ENCODE measurements at places on chromosomes 5 and 9. TPM values are rescaled to one million over a fixed set of nuclear protein-coding genes. Genes with fewer than 3 reads are reported as not detected.

GRCh38 chr9:37441776-37442370 is 19.4 kb downstream of the GRHPR start:
- H3K27me3 ChIP-seq = no peaks in the 10 kb centered on the region
- no peaks in the 10 kb centered on the region for H3K4me1 ChIP-seq
- no peak overlapping the region for H3K4me3 ChIP-seq
- H3K27ac ChIP-seq = no peak overlapping the region
- DNase-seq = no peak
- no peaks in the 10 kb centered on the region for H3K36me3 ChIP-seq

- no peak overlapping the region for H3K4me3 ChIP-seq
- no peaks in the 10 kb centered on the region for H3K36me3 ChIP-seq
- H3K27ac ChIP-seq = no peak overlapping the region
These were observed 54.1 kb downstream of the GDA start for GRCh38 chr9:72203205-72203803.

DNA sequence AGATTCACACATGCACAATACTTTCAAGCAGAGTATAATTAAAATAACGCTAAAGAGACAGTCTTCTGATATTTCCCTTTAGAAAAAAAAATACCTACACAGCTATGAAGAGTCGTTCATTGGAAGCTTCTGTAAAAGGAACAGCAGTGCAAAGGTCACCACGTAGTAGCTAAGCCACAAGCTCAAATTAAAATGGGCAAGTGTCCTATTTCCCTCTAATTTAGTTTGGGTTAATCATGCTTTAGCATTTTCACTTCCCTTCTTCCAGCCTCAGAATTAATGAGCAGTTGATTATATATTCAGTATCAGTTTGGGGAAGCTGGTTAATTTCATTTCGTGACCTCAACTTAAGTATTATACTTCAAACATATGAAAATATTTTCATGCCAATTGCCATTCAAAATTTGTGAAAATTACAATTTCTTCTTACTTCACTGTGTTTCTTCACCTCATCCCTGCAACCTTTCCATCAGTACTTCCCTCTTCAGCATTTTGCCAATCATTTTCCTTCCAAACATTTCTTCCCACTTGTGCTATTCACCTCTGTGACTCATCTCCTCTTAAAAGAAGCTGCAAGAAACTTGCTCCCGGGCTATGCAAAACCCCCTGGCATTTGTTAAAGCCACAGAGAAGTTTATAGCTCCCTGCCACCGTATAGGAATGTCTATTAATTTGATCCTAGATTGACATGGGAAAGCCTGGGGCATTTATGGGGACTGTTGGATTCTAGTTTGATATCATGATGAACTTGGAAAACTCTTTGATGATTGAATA is 83.0 kb downstream of the DMRTA1 start:
- no peak overlapping the region for H3K4me3 ChIP-seq
- no peak overlapping the region for H3K27ac ChIP-seq
- no peaks in the 10 kb centered on the region for H3K27me3 ChIP-seq
- no peaks in the 10 kb centered on the region for H3K36me3 ChIP-seq
- no peaks in the 10 kb centered on the region for H3K4me1 ChIP-seq

DMRTA1 gene
- 0.76 TPM for total RNA-seq

All from uterus (tissue), 4 donors.